ENCODE measurements at places on chromosomes 11 and 22. TPM values are rescaled to one million over a fixed set of nuclear protein-coding genes. Genes with fewer than 3 reads are reported as not detected.

DNA sequence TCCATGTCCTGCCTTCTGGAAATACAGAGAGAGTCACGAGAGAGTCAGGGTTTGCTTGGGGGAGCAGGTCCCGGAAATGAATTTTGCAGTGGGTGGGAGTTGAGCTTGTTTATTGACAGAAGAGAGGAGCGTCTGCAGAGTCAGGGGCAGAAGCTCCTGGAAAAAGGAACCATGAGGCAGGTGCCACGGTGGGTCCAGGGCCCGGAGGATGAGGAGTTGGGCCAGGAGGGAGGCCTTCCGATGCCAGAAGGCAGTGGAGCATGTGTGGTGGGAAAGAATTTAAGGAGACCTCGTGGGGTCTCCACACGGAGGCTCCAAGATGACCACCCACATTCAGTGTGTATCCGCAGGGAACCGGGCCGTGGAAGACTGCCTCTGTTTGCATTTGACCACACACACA is 461.2 kb downstream of the BRD1 start:
- DNase-seq = no peak

- no peak for DNase-seq
Measured at GRCh38 chr11:62020661-62021060, 53.2 kb upstream of the FTH1 start.

DNA sequence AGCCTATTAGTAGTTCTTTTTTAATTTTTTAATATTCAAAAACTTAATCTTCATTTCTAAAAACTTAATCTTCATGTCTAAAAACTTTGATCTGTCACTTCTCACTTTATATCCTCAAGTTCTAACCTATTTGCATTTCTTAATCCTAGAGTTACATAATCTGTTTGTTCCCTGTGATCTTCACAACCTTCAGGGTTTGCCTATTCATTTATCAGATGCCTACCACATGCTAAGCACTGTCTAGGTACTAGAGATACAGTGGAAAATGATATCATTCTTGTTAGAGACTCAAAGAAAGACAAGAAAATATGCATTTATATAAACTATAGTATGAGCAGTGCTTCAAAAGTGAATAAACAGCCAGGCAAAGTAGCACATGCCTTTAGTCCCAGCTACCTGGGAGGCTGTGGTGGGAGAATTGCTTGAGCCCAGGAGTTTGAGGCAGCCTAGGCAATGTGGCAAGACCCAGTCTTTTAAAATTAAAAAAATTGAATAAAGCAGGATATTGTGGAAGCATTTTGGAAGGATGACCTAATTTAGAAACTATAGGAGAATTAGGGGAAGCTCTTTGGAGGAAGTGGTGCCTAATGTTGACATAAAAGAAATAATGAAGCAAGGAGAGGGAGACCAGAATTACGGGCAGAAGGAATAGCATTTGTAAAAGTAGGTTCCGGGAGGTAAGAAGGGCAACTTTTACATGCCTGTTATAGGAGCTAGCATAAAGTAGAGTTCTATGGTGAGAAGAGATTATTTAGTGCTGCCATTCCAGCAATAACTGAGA is 54.4 kb upstream of the GRK2 start:
- no peak for DNase-seq

DNA sequence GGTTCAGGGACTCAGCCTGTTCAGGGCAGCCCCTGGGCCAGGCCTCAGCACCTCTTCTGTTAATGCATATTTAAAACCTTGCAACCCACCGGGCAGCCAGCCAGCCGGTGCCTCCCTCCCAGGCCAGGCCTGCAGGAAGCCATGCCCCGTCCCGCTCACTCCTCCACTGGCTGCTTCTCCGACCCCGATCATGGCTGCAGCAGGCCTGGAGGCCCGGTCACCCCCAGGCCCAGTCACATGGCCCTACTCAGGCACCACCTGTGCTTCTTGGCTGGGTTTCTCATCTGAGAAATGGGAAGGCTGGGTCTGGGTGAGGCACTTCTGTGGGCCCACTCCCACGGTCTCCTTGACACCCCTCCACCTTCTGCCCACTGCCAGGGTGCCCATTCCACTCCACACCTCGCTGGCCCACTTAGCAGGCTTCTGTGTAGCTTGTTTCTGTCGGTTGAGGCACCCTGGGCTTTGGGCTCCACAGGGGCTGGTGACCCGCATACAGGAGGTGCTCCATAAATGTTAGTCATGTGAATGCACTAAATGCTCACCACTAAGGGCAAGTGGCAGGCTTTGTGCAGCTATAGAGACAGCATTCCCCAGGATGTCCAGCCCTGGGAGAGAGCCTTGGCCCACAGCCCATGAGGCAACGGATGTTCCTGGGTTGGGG is 11.4 kb downstream of the RTN4R start:
- DNase-seq = no peak

TMEM191C gene
- 4.5 TPM for total RNA-seq

HEPN1 gene
- total RNA-seq = not detected

TSGA10IP gene
- not detected for total RNA-seq

MS4A12 gene
- not detected for total RNA-seq

ANKK1 gene
- total RNA-seq = not detected

RIMBP3C gene
- not detected for total RNA-seq

PTPRJ gene
- total RNA-seq = 11.6 TPM
